Dermis blood vessel endothelial cell (primary cell): ENCODE measurements at places on chromosomes 16 and 17. TPM values are rescaled to one million over a fixed set of nuclear protein-coding genes. Genes with fewer than 3 reads are reported as not detected.

DNA sequence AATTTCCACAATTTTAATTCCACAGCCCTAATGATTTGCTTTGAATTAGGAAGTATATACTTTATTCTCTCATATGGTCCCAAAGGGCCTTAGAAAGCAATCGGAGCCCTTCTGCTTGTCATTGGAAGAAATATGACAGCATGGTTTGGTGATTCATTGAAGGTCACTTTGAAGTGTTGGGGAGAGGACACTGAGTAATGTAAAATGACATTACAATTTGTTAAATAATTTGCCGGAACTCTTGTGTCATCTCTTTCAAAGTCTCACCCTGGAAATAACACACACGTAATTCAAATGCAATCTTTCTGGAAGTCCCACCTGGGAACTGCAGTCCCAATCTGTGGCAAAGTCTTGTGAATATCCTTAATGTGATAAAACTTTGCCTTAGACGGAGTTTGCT lies 59.8 kb downstream of the BMERB1 start:
- DNase-seq: peak; percentile 28

GRCh38 chr16:65713181-65713808 lies 591.4 kb upstream of the CDH11 start:
- DNase-seq: no peak

DNA sequence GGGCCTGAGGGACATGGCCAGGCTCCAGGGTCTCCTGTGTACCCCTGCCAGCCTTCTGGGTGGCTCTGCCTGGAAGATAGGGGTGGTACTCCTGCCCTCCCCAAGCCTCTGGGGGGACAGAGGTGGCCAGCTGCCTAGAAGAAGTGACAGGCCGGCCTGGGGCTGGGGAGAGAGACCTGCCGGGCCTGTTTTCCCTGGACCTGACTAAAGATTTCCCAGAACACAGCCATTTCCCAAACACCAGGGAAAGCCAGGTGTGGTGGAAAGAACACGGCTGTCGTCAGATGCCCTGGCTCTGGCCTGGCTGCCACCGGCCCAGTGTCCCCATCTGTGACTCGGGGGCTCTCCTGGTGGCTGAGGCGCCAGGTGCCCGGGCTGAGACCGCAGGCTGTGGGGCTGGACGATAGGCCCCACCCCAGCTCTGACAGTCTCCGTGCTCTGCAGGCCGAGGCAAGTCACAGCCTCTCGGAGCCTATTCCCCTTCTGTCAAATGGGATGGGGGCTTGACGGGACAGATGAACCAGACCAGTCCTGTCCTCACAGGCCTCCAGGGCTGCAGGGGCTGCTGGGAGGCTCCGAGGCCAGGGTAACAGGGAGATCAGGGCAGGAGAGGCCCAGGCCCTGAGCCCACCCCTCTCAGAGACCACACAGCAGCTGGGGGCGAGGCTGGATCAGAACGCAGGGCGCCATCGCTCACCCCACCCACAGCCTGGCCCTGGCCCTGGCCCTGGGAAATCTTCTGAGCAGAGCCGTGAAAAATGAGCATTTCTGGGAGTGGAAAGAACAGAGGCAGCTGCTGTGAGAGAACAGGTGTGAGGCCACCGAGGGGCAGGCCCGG lies 33.1 kb downstream of the CTU2 start:
- DNase-seq: no peak

- no peak for DNase-seq
Observed at GRCh38 chr17:72121164-72122009, 567 bp downstream of the SOX9 start.

DNA sequence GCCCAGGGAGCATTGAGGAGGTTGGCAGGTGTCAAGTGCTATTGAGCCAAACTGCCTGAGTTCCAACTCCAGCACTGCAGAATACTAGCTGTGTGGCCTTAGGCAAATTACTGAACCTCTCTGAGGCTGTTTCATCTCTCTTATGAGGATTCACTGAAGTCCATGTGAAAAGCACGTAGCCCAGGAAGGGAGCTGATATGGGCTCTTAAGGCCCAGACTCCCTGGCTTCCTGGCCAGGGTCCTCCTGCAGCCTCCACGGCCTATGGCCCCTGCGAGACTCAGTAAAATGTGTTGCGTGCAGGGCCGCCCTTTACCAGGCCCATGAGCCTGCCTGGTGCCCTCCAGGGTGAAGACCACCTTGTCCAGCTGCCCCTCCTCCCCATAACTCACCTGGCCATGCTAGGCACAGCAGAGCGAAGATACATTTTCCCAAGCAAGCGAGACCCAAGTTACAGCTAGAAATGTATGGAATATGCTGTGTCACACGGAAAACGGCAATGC lies 133.7 kb upstream of the TNRC6C start:
- no peak for DNase-seq

DNA sequence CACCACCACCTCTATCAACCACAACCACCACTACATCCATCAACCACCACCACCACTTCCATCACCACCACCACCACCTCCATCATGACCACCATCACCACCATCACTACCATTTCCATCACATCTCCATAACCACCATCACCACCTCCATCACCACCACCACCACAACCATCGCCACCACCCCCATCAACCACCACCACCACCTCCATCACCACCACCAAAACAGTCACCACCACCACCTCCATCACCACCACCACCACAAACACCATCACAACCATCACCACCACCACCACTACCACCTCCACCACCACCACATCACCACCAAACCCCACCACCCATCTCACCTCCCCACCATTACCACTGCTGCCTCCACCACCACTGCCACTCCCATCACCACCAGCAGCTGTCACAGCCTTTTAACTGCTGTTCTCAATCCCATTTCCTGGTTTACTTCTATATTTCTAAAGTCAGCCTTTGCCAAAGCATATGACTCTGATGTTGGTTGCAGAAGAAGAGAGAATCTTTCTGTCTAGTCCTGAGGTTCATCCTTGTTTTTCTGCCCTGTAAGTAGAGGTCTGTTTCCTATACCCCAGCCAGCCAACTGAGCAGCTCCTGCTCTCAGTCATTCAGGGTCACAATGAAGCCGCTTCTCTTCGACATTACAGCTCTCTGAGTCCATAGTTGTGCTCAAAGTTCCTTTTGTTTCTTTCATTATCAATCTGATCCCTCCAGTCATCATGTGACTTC lies 14.0 kb downstream of the MARCHF10 start:
- DNase-seq: no peak

- no peak for DNase-seq
Observed at GRCh38 chr17:65181237-65182061, 44.3 kb downstream of the RGS9 start.

DNA sequence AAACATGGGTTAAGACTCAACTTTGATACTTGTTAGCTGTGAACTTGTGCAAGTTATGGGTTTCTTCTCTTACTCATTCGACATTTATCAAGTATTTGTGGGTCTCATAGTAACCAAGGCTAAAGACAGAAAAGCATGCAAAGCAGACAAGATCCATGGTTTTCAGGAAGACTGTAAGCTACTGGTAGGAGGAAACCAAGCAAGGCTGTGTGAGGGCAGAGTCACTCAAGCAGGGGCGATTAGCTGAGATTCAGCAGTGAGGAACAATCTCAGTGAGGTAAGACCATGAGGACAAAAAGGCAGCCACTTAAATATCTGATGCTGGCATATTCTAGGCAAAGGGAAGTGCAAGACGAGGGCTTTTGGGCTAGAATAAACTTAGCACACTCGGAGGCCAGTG lies 29.5 kb downstream of the MBTD1 start:
- no peak for DNase-seq

GRCh38 chr16:22353191-22353919 lies 21.1 kb downstream of the CDR2 start:
- peak; percentile 50 for DNase-seq

GRCh38 chr17:54945671-54946070 lies 22.8 kb downstream of the COX11 start:
- DNase-seq: peak; percentile 5

- DNase-seq: no peak
Observed at GRCh38 chr16:12600116-12600515, 203.6 kb downstream of the CPPED1 start.

GRCh38 chr16:30041841-30042240 lies 10.8 kb upstream of the TLCD3B start:
- DNase-seq: peak; percentile 68

GRCh38 chr17:64164596-64165285 lies 34.8 kb upstream of the ERN1 start:
- DNase-seq: no peak

DNA sequence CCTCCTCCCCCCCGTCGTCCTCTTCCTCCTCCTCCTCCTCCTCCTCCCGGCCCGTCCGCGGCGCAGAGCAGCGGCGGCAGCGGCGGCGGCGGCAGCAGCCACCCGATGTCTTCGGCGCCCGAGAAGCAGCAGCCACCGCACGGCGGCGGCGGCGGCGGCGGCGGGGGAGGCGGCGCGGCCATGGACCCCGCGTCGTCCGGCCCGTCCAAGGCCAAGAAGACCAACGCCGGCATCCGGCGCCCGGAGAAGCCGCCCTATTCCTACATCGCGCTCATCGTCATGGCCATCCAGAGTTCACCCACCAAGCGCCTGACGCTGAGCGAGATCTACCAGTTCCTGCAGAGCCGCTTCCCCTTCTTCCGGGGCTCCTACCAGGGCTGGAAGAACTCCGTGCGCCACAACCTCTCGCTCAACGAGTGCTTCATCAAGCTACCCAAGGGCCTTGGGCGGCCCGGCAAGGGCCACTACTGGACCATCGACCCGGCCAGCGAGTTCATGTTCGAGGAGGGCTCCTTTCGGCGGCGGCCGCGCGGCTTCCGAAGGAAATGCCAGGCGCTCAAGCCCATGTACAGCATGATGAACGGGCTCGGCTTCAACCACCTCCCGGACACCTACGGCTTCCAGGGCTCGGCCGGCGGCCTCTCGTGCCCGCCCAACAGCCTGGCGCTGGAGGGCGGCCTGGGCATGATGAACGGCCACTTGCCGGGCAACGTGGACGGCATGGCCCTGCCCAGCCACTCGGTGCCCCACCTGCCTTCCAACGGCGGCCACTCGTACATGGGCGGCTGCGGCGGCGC lies at the start of gene FOXF1:
FOXF1 (plus strand) TSS at position 63 of the 797 bp plus-strand sequence; CDS start at position 106, 43 bp downstream.
- peak; percentile 48 for DNase-seq

DNA sequence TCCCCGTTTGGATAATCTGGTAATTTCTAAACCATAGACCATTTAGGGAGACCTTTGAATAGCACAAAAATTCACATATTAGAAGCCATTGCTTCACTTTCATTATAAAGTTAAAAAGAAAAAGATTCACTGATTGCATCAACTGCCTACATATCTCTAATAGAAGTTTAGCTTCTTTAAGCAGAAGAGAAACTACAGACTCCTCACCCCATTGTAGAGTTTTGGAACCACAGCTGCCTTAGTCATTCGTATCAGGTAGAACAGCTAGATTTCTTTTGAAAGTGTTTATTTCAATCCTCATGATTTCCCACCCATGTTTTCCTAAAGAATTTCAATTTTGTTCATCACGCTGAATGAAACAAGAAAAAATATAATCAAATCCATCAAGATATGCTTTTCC lies 144.8 kb downstream of the CDH8 start:
- no peak for DNase-seq

DNA sequence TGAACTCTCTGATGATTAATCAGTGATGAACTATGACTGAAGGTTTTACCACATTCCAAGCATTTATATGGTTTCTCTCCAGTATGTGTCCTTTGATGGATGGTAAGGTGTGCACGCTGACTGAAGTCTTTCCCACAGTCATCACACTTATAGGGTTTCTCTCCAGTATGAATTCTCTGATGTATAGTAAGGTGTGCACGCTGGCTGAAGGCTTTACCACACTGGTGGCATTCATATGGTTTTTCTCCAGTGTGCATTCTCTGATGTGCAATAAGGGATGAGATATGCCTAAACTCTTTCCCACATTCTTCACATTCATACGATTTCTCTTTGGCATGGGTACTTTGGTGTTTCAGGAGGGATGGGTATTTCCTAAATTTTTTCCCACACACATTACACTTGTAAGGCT lies 16.4 kb downstream of the ZNF287 start:
- no peak for DNase-seq

GRCh38 chr17:38672788-38673706 lies 1.7 kb downstream of the EPOP start:
- DNase-seq: no peak

DNA sequence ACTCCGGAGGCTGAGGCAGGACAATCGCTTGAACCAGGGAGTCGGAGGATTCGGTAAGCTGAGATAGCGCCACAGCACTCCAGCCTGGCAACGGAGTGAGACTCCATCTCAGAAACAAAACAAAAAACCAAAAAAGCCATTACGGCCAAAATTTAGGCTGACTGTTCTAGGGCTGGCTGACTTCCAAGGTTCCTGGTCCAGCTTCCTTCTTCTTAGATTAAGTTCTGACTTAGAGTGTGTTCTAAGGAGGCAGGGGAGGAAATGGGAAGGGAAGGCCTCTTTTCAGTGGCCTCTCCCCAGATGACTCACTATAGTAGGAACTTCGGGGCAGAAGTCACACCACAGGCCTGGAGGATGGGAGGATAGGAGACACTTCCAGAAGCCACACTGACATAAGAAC lies 27.7 kb upstream of the CLEC18B start:
- DNase-seq: peak; percentile 89

DNA sequence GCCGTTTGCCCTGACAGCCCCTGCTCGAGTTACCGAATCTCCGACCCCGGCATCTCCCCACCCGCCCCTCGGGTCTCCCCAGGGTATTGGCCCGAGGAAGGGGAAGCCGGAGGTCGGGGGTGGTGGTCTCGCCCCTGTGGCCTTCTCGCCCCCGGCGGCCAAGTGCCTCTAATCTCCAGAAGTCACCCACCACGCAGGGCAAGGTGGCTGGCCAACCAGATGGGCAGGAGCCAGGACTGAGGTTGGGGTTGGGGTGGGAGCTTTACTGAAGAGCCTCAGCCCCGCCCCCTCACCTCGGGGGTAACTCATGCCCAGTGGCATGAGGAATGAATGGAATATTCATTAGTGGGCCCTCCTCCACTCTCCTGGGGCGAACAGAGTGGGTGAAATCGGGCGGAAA lies 637 bp downstream of the DHRS11 start:
- peak; percentile 30 for DNase-seq

GRCh38 chr16:75584108-75584507 lies 17.9 kb downstream of the GABARAPL2 start:
- no peak for DNase-seq

DNA sequence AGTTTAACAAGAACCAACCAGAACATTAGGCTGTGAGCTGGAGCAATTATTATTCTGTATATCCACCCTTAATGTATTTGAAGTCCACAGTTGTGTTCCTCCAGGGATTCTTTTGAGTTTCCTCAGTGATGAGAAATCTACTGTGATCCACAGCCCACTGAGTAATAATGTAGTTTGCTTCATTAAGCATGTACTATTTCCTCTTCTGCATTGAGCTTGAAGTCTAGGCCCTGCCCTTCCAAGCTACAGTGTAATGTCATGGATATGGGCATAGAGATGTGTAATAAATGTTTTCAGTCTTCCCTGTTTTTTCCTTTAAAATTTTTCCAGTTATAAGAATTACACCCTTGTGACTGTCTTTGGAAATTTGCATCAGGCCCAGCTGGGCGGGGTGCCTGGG lies 36.4 kb upstream of the SLC12A3 start:
- DNase-seq: no peak

- DNase-seq: no peak
Observed at GRCh38 chr17:80432961-80433550, 18.1 kb downstream of the ENDOV start.

The CETP gene
- total RNA-seq: 10.9 and 11.4 TPM in 2 replicates

The EVI2B gene
- under 0.01 and 0.19 TPM in 2 replicates for total RNA-seq

The ZNF689 gene
- 5.8 and 6.0 TPM in 2 replicates for total RNA-seq

The ZNF174 gene
- total RNA-seq: 6.4 and 8.0 TPM in 2 replicates

The SECTM1 gene
- total RNA-seq: 3.6 and 7.5 TPM in 2 replicates

The CD300A gene
- total RNA-seq: not detected in 2 replicates

The GALNS gene
- 25.0 and 26.3 TPM in 2 replicates for total RNA-seq

The TNFRSF17 gene
- not detected in 2 replicates for total RNA-seq
